Muscle of back (tissue), 13 donors: ENCODE measurements at places on chromosomes 12 and 14. TPM values are rescaled to one million over a fixed set of nuclear protein-coding genes. Genes with fewer than 3 reads are reported as not detected.

The DCAF11 gene
- 38.5 TPM for polyA plus RNA-seq

The NOVA1 gene
- 10.5 TPM for polyA plus RNA-seq

The NEUROD4 gene
- not detected for polyA plus RNA-seq

The TROAP gene
- polyA plus RNA-seq: 8.3 TPM

The CLSTN3 gene
- polyA plus RNA-seq: 23.0 TPM

The SRRM4 gene
- polyA plus RNA-seq: 0.22 TPM

The USP5 gene
- 62.4 TPM for polyA plus RNA-seq

The ANKRD33 gene
- 0.05 TPM for polyA plus RNA-seq

The LRP1 gene
- polyA plus RNA-seq: 119 TPM

The NOC4L gene
- polyA plus RNA-seq: 12.5 TPM

The C12orf56 gene
- polyA plus RNA-seq: 1.6 TPM

The OAS2 gene
- polyA plus RNA-seq: 3.0 TPM

The NRIP2 gene
- 5.4 TPM for polyA plus RNA-seq

The PRPH gene
- polyA plus RNA-seq: 1.2 TPM
